Muscle of back (tissue), 13 donors: ENCODE measurements at places on chromosomes 2 and 18. TPM values are rescaled to one million over a fixed set of nuclear protein-coding genes. Genes with fewer than 3 reads are reported as not detected.

KLHL14 gene
- 0.21 TPM for polyA plus RNA-seq

CCDC74A gene
- polyA plus RNA-seq = 1.2 TPM

SERPINB5 gene
- polyA plus RNA-seq = not detected

FBXO48 gene
- polyA plus RNA-seq = 1.3 TPM

POTEI gene
- 0.06 TPM for polyA plus RNA-seq

GRCh38 chr2:217836901-217837491 lies 165.8 kb downstream of the TNS1 start:
- DNase-seq = peak; percentile 94

GRCh38 chr18:37564711-37565100 lies 892 bp downstream of the CELF4 start:
- DNase-seq = peak; percentile 83

GRCh38 chr2:110729106-110729505 lies 3.3 kb upstream of the ACOXL start:
- DNase-seq = no peak

DNA sequence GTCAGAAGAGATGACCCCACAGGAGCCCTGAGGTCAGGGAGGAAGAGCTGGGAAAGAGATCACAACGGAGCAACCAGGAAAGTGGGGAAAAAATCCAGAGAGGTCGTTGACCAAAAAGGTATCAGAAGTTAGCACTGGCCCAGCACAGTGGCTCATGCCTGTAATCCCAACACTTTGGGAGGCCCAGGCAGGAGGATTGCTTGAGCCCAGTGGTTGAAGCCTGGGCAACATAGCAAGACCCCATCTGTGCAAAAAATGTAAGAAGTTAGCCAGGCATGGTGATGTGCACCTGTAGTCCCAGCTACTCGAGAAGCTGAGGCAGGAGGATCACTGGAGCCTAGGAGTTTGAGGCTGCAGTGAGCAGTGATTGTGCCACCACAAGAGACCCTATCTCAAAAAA lies 121.5 kb downstream of the GBX2 start:
- no peak for DNase-seq

GRCh38 chr2:31057691-31058090 lies 80.5 kb downstream of the GALNT14 start:
- no peak for DNase-seq

DNA sequence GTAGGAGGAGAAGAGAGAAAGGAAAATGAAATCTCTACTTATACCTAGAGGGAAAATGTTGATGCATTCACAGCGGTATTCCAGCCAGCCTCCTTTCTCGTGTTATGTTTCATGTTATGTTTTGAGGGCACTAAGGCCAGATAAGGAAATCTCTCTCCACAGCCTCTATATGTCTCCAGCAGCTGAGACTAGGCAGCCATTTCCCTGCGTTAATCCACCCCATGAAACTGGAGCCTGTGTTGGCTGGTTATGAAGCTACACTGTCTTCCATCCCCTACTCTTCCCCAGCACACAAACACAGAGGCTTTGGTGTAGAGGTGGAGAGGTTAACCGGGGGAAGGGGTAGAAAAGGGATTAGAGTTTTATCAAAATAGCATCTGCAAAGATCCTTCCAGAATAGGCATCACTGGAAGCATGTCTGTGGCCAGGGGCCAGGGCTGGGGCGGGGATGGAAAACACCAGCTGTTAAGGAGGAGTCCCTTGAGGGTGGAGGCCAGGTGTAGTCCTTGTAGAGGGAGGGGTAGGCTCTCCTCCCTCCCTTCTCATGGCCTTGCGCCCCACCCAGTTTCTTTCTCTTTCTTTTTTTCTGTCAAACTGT lies 100.9 kb upstream of the TNP1 start:
- peak; percentile 55 for DNase-seq

DNA sequence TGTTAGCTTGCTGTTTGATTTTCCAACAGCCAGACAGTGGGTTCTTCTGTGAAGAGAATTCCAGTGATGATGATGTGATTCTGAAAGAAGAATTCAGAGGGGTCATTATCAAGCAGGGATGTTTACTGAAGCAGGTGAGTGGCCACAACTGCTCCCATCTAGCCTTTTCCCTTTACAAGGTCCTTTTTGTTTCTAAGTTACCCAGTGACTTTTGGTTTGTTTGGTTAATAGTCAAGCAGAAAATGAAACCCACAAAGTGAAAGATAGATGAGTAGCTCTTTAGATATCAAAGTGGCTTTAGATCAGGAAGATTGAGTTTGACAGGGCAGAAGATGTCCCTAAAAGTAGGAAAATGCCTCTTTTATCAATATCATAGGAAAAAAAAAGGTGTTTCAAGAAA lies 23.3 kb downstream of the PLEK start:
- no peak for DNase-seq

GRCh38 chr18:79935499-79935898 lies 16.0 kb downstream of the SLC66A2 start:
- no peak for DNase-seq

DNA sequence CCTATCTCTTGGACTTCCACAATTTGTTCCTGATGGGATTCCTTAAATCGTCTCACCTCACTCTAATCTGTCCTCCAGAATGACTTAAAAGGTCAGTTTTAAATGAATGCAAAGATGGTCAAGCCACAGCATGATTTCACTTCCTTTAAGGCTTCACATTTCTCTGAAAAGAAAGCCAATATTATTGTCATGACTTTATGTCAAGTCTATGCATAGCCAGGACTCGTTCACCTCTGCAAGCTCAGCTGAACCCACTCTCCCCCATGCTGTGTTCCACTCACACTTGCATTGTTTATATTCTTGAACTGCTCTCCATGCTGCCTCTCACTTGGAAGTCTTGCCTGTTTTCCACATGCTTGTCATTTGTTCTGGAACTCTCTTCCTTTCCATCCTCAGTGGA lies 298.4 kb upstream of the MMADHC start:
- DNase-seq = no peak

GRCh38 chr2:234953116-234954031 lies 1.6 kb downstream of the SH3BP4 start:
- DNase-seq = no peak

- peak; percentile 92 for DNase-seq
Measured at GRCh38 chr2:36561237-36561944, 36.6 kb downstream of the FEZ2 start.

GRCh38 chr2:6924924-6925409 lies 7.8 kb downstream of the RNF144A start:
- no peak for DNase-seq
